ENCODE measurements at places on chromosomes 16 and 17. TPM values are rescaled to one million over a fixed set of nuclear protein-coding genes. Genes with fewer than 3 reads are reported as not detected.

NLRC3 gene
- 0.03 TPM for total RNA-seq

SMG1 gene
- 20.0 TPM for total RNA-seq

STH gene
- total RNA-seq: not detected

MRM1 gene
- total RNA-seq: 15.2 TPM

PRSS53 gene
- total RNA-seq: 2.5 TPM
